ENCODE measurements at places on chromosomes 1 and 21. TPM values are rescaled to one million over a fixed set of nuclear protein-coding genes. Genes with fewer than 3 reads are reported as not detected.

The LRRN2 gene
- 0.02 TPM for total RNA-seq

The ESRRG gene
- not detected for total RNA-seq

The RGS4 gene
- 80.4 TPM for total RNA-seq

The PLPPR5 gene
- not detected for total RNA-seq

The MYCL gene
- not detected for total RNA-seq

DNA sequence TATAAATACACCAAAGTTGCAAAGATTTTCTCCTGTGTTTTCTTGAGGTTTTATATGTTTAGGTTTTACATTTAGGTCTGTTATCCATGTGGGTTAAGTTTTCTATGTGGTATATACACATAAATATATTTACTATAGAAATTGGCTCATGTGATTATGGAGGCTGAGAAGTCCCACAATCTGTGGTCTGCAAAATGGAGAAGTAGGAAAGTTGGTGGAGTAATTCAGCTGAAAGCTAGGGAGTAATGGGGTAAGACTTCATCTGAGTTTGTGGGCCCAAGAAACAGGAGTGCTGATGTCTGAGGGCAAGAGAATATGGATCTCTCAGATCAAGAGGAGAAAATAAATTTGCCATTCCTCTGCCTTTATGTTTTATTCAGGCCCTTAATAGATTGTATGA is 146.0 kb downstream of the GPATCH2 start:
- no peak for DNase-seq

- DNase-seq = peak; percentile 78
These were observed 247.6 kb downstream of the TGFB2 start for GRCh38 chr1:218592688-218593087.

DNA sequence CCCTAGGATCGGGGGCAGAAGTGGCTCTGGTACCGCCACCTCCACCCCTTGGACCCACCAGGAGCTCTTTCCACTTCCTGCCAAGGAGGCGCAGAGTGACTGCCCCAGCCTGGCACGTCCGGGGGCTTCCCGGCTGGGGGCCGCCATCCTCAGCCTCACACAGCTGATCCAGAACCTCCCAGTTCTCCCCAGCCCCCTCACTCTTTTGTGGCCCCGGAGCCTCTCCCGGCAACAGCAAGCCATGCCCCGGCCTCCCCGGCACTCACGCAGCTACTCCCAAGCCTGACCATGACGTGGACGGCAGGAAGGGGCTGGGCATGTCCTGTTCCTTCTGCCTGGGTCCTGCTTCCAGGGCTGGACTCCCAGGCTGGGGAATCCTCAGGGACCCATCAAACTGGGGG is 17.1 kb downstream of the TP73 start:
- DNase-seq = no peak

DNA sequence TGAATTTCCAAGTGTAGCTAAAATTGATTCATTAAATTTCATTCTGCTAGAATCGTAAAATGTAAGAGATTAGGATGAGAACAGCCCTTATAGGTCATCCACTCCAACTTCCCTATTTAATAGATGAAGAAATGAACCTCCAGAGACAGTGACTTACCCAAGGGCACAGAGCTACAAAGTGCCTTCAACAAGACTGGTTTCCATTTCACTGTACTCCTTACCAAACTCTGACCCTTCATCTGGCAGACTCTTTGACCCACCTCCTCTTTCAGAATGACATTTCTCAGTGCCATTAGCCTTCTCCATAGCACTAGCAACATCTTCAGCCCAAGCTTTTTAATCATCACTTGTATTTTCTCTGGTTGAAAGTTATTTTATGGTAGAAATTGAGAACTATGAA is 161.3 kb downstream of the NEK7 start:
- no peak for DNase-seq

DNA sequence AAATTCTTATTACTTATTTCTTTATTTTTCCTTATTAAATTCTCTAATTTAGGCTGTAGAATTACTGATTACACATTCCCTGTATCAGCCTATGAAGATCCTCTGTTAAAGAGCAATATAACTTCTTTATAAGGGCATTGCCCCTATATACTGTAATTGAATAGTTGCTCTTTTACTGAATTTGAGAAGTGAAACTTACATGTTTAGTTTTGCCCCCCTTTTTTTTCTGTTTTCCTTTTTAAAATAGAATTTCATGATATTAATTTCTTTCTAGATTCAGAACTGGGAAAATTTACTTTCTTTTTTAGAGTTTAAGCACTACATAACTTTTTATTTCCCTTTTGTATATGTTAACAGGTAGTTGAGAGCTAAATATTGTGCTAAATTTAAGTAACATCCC is 29.5 kb upstream of the PGM1 start:
- no peak for DNase-seq

GRCh38 chr1:179883040-179883744 is 1.1 kb downstream of the TOR1AIP1 start:
- DNase-seq = no peak

DNA sequence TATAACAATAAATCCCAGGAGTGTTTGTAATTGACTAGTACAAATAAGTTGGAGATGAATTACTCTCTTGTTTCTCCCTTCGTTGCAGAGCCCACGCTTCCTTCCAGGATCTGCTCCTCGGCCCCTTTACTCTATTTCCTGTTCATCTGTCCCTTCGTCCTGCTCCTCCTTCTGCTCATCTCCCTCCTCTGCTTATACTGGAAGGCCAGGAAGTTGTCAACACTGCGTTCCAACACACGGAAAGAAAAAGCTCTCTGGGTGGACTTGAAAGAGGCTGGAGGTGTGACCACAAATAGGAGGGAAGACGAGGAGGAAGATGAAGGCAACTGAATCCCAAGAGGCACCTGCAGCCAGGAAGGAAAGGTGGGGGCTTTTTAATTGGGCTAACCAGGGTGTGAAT is 26.4 kb upstream of the TTF2 start:
- no peak for DNase-seq

- DNase-seq = no peak
These were observed 3.8 kb upstream of the RYR2 start for GRCh38 chr1:237038211-237038610.

DNA sequence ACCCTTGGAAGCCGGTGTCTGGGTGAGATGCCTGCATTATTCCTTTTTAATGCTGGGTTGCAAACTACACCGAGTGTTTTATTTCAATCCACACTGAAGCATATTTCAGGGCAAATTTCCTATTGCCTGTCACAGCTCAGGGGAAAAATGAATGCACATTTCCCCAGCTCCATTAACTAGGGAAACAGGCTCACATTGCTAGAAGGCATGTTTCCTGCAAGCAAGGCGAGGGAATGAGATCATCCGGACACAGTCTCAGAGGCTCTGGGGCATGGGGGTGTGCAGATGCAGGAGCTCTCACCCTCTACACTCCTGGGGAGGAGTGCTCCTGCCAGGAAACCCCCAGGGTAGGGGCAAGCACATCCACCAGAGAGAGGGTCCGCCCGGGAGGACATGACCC is 24.6 kb downstream of the SYT2 start:
- DNase-seq = peak; percentile 15

DNA sequence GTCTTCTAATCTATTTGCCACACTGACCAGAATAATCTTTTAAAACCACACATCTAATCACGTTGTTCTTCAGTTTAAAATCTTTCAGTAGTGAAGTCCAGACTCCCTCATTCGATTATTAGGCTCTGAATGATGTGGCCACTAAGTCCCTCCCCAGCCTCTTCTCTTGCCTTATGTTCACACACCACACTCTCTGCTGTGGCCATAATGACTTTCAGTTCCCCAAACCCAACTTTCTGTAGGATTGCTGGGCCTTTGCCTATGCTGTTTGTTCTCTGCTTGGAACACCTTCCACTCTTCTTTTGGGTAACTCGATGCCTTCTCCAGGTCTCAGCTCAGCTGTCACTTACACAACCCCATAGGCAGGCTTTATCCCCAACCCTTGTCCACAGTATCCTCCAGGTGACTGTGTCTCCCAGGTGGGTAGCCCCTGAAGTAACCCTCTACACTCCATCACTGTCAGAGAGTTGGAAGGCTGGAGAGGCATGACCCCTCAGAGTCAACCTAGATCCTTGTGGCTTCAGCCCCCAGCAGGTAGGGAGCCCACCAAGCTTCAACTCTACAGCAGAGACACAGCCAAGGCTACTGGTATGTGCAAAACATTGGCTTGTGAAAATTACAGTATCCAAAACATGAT is 8.4 kb upstream of the SLC37A1 start:
- no peak for DNase-seq

DNA sequence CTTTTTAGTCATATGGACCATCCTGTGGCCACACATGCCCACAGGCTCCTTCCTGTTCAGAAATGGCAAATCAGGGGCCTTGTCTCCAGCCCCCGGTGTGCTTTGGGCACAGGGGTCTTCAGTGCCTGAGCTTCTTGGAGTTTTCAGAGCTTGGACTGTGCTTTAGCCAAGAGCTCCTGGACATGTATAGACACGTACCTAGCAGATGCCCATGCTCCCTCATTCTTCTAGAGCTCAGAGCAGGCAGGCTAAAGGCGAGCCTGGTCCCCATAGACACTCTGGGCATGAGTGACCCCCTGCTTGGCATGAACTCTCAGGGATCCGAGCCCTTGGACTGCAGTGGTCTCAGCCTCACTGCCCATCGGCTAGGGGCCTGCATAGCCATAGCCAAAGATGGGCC is 106.8 kb downstream of the EPHB2 start:
- DNase-seq = no peak
